ENCODE measurements at places on chromosomes 7 and 10. TPM values are rescaled to one million over a fixed set of nuclear protein-coding genes. Genes with fewer than 3 reads are reported as not detected.

FFAR4 gene
- total RNA-seq = not detected

SNX10 gene
- total RNA-seq = 0.06 TPM

FXYD4 gene
- not detected for total RNA-seq

LRRC61 gene
- 1.6 TPM for total RNA-seq

RTKN2 gene
- total RNA-seq = not detected

C10orf62 gene
- not detected for total RNA-seq

NSUN5 gene
- total RNA-seq = 15.5 TPM

MLXIPL gene
- total RNA-seq = not detected

SLC26A5 gene
- total RNA-seq = not detected

SLC18A3 gene
- total RNA-seq = not detected

KLLN gene
- 1.8 TPM for total RNA-seq

CELF2 gene
- 14.2 TPM for total RNA-seq

TMEM236 gene
- 0.15 TPM for total RNA-seq

NRBF2 gene
- 23.4 TPM for total RNA-seq

CNPY1 gene
- not detected for total RNA-seq

ADIRF gene
- total RNA-seq = 13.2 TPM

SPDYE11 gene
- total RNA-seq = not detected

IFIT1B gene
- not detected for total RNA-seq

HMX3 gene
- not detected for total RNA-seq

SORCS1 gene
- not detected for total RNA-seq

PVRIG gene
- not detected for total RNA-seq

BCCIP gene
- total RNA-seq = 33.4 TPM

COBL gene
- total RNA-seq = 0.06 TPM

All from cardiac ventricle fibroblast (primary cell).